ENCODE measurements at places on chromosomes 4 and X.

- no peak for DNase-seq
Measured at GRCh38 chr4:19010761-19011160, 989.2 kb upstream of the LCORL start.

DNA sequence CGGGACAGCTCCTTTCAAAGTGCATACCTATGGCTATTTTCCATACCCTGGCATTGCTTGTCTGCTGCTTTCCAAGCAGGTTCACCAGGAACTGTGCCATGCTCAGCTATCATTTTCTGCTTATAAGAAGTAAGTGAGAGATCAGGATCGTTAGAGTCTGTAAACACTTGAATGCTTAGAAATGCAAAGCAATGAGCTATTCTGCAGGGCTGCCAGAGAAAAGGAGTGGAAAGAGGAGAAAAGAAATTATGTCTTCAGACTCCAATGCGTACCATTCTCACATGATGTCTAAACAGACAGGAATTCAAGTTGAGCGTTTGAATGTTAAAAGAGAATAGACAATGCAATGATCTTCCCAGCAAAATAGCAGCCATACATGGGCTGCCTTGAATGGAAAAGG is 245.5 kb upstream of the SLC7A11 start:
- DNase-seq = no peak

DNA sequence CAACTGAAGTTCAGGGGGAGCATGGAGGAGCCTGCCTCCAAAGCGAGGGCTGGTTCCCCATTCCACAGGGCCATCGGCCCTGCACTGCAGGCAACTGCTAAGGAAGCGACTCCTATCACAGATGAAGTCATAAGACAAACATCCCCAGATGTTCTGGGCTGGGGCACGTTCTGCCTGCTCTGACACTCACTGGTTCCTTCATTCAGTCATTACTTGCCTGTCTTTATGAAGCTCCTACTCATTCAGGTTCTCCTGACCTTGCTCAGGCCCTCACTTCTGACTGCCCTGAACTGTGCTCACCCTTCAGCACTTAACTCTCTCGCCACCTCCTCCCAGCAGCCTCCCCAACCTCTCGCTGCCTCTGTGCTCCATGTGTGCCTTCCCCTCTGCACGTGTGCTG is 2.5 kb upstream of the SLC2A9 start:
- DNase-seq = no peak

DNA sequence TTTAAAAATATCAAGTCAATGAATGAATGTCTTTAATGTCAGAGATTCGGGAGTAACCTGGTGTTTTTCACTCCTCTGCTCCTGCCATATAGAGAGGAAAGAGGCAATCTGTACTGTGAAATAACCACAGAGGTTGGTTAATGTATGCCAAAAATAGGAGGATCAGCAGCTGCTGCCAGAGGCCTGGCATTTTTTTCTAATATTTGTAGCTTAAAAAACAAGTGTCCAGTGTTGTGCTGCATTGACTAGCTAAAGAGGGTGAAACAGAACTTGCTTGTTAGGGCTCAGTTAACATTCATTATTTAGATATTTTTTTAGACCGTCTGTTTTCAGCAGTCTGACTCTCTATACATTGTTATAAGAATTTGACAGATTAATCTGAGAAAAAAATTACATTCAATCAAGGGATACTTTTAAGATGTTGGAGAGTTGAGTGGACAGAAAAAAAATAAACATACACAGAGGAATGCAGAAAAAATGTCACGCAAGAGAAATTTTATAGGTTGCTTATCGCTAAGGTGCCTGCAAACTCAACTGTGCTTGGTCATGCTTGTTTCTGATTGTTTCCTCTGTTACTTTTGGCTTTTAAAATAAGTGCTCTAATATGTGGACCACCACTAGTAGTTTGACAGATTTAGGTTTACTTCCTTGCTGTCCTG is 392.3 kb upstream of the GALNT7 start:
- no peak for DNase-seq

- DNase-seq = no peak
Measured at GRCh38 chr4:85151371-85151770, 184.9 kb upstream of the WDFY3 start.

DNA sequence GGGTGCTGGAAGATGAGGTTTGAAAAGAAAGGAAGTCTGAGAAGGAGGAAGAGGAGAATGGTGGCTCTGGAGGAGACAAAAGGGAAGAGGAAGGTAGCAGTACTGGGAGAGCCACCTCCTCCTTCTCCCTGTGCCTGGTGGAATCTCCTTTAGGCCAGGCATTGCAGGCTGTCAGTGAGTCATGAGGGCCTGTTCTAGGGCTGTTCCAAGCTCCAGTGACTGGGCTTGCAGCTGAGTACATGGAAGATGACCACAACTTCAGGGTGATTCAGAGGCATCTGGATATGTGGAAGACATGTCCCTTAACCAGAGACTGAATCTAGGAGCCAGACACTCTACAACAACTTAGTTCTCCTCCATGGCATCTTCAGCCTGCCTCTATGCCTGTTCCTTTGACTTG is 107.8 kb downstream of the EFNB1 start:
- no peak for DNase-seq

DNA sequence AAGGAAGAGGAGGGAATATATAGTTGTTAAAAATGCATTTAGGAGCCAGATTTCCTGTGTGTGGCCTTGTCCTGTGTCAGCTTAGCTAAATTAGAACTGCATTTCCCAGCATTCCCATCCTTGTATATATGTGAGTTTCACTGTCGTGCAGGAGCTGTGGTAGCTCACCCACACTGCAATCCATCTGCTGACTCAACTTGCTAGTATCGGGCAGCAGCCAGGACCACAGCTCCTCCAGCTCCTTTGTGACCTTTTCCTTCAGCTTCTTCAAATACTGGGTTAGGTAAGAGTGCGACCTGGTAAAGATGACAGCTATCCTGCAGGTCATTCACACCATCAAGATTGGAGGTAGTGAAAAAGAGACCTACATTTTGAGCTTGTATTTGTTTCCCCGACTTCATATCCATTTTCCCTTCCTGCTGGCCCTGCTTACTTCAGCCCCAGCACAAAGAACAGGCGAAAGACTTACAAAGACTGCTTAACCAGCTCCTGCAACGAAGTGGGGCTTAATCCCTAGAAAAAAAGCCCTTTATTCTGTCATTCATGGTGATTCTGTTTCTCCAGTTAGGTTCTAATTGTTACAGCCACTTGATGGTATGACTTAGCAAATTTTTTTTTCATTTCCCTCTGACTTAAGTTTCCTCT is 11.4 kb downstream of the ASIC5 start:
- no peak for DNase-seq

- no peak for DNase-seq
Measured at GRCh38 chr4:182548156-182548555, 305.0 kb downstream of the TENM3 start.

GRCh38 chr4:22498866-22499265 is 17.0 kb downstream of the ADGRA3 start:
- no peak for DNase-seq

GRCh38 chrX:17828171-17828570 is 32.9 kb downstream of the RAI2 start:
- no peak for DNase-seq

DNA sequence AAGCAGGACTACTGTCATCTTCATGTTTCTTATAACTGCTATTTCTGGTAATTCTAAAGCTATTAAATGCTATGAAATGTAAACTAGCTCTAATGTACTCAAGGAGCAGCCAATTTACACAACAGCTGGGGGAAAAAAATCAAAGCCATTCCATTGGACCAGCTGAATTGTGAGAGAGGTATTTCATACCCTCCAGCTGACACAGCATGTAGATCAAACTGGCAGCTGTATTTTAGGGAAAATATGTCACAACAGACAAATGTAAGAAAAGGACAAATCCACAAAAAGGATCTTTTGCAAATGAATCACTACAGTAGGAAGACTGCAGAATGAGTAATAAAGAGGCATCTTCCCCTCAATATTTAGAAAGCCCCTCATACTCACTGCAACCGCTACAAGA is 65.2 kb upstream of the FAM47B start:
- DNase-seq = no peak

DNA sequence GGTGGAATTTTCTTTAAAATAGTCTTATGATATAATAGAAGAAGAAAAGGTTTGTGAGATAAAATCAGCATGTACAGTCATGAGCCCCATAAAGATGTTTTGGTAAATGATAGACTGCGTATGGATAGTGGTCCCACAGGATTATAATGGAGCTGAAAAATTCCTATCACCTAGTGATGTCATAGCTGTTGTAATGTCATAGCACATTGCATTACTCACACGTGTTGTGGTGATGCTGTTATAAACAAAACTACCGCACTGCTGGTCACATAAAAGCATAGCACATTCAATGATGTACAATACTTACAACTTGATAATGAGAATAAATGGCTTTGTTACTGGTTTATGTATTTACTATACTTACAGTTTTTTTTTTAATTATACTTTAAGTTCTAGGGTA is 715.2 kb upstream of the HTR2C start:
- no peak for DNase-seq

DNA sequence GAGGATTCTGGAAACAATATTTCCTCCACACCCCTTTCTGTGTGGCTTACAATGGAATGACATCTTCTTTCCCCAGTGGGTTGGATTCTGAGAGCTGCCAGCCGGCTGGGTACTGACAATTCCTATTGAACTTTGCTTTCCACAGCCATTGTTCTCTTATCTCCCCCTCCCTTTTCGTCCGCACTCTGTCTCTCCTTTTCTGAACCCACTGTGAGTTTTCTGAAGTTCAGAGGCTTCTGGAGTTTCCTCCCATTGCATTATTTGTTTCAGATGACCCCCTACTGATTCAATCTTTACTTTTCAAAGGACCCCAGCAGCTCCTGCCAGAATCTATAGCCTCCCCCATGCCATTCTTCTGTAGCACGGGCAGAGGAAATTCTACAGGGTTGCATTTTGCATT is 10.4 kb downstream of the SMPX start:
- DNase-seq = no peak

GRCh38 chr4:148205476-148205875 is 236.7 kb downstream of the NR3C2 start:
- no peak for DNase-seq

DNA sequence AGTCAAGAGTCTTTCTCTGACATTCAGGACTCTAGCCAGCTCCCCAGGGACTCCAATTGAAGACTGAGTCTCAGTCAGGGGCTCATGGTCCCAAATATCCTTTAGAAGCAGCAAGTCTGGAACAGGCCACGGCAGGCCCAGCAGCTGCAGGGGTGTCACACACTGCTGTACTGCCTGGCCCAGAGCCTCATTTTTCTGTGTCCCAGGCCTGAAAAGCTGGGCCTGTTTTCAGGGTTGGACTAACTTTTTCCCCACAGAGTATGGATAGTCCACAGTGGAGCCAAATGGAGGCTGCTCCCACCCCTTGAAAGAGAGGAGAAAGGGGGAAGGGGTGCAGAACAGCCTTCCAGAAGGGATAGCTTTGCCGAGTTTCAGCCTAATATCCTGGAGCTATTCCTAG is 146.8 kb upstream of the NALF2 start:
- DNase-seq = no peak

DNA sequence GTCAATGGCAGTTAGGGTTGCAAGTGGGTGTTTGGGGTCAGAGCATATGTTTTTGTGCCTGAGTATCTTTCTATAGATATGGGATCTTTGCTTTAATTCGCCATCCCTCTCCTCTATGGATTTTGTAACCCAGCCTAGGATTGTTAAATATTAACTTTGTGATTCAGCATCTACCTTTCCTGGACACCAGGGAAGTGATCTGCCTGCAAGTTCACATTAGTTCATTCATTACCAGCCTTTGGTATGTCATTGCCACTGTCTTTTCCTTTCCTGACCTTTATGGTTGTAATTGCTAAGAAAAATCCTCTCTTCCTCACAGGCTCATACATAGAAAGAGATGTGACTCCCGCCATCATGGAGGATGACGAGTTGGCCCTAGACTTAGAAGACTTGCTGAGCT is 73.8 kb downstream of the KIT start:
- no peak for DNase-seq

DNA sequence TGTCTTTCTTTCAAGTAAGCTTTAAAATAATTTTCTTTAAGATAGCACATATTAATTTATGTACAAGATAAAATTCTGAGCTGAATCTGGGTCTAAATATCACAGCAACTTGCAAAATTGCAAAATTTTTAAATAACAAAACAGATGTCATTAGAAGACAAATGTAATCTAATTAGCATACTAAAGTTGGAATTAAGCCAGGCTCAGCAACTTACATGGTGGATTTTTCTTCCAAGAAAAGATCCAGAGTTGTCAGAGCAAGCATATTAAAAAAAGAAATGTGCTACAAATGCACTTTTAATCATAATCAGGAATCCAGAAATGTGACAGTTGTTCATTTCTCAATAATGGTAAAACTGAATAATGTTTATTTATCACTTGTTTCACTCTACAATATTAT is 906.9 kb upstream of the INTU start:
- DNase-seq = no peak

All from T-helper 2 cell (primary cell).